ENCODE measurements at places on chromosomes 12 and 14.

DNA sequence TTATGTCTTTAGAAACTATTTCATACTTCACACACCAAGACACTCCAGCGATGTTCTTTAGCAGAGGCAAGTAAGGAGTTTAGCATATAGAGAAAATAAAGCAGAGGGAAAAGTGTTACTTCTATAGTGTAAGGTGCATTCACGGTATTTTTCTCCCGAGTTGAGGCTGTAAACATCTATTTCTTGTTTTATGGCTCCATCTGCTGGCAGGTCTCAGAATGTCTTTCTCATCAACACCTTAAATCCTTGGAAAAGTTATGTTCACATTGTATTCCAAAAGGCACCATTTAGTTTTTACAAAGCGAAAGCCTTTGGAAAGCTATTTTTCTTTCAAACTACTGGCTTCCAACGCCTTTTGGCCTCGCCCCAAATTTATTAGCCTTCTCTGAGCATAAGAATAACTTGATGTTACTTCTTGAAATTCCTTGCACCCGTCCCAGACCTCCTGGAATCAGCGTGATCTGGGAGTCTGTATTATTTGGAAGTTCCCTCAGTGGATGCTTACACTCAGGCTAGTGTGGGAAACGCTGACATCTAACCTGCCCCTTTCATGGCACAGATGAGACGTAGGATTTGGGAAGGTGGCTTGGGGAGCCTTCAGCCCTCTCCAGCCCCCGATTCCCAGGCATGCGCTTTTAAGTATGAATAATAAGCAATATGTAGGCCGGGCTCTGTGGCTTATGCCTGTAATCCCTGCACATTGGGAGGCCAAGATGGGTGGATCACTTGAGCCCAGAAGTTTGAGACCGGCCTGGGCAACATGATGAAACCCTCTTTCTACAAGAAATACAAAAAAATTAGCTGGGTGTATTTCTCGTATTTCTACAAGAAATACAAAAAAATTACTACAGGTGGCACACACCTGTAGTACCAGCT, 1.9 kb upstream of the PIWIL1 start:
- no peak for DNase-seq

DNA sequence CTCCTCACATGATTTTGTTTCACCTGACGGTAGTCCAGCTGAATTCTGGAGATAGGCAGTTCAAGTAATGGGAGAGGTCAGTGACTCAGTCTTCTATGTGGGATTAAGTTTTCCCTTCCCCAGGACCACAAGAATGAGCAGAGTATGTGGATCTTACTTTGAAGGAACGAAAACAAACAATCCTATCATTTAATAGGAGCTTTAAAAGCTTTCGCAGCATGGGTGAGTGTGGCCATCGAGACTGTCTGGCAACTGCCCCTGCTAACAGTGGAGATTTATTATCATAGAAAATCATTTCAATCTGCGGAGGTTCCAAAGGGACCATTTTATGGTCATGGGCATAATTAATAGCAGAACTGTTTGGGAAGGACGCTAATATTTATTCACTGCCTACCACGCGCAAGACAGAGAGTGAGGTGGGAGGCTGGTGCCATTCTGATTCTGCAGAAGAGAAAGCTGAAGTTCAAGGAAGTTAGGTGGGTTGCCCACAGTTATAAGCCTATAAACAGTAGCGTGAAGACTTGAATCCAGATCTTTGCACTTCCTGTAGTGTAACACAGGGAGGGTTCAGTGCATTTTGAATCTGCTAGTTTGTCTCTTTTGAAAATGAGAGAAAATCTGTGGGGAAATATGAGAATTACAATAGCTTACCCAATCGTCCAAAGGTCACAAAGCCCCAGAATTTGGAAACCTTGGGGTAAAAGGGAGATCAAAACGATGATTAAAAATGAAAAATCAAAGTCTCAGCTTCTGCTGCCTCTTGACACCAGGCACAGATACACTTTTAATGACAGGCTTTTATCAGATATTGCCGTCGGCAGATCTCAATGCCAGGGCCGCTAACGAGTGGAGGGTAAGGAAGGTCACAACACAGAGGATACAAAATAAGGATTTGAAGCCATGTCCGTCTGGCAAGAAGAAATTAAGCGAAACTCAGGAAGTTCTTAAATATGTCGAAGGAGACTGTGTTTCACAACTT, 209.6 kb downstream of the CRADD start:
- DNase-seq = no peak

GRCh38 chr12:111706145-111706544, 20.3 kb downstream of the ACAD10 start:
- DNase-seq = no peak

- no peak for DNase-seq
Observed at GRCh38 chr14:50797250-50798047, 33.5 kb downstream of the NIN start.

DNA sequence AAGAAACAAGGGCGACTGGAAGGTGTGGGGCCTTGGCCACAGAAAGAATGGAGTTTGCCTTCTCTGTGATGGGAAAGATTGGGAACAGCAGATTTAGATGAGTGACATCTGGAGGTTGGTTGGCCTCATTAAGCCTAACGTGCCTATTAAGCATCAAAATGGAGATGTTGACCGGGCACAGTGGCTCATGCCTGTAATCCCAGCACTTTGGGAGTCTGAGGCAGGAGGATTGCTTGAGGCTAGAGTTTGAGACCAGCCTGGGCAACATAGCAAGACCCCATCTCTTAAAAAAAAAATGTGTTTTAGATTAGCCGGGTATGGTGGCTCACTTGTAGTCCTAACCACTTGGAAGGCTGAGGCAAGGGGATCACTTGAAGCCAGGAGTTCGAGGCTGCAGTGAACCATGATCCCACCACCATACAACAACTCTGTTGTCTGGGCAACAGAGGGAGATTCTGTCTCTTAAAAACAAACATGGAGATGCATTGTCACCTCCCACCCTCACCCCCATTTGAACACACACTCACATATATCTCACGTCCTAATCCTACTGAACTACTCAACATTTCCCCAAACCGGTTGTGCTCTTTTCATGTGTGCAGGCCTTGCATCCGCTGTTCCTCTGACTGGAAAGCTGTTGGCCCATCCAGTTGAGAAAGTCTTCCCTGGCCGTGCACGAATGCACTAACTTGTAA, 172.1 kb downstream of the ETV6 start:
- DNase-seq = no peak

GRCh38 chr14:94368243-94368590, 20.2 kb downstream of the SERPINA1 start:
- DNase-seq = no peak

DNA sequence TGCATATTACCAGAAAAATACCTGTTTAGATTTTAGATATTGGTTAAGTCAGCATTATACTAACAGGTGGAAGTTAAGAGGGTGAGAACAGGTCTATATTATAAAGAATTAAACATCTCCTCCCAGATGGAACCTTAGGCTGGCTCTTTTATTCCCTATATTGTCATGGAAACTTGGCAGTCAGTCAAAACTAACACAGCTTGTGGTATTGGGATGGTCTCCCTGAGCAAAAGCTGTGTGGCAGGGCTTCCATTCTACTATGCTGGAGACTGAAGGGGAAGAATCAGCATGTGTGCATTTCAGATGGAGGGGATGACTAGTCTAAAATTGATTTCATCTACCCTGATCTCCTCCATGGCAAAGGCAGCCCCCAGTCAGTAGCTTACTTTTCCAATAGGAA, 66.7 kb downstream of the SMOC1 start:
- DNase-seq = no peak
